ENCODE measurements at places on chromosomes 7 and 10.

GRCh38 chr7:25666671-25667060 lies 438.4 kb upstream of the NPVF start:
- DNase-seq, result no peak

GRCh38 chr10:8534096-8534495 lies 479.6 kb downstream of the GATA3 start:
- DNase-seq, result peak; percentile 20

- peak; percentile 26 for DNase-seq
Measured at GRCh38 chr7:122688400-122688998, 10.4 kb downstream of the RNF133 start.

GRCh38 chr7:1987084-1987535 lies 245.6 kb downstream of the MAD1L1 start:
- DNase-seq, result no peak

DNA sequence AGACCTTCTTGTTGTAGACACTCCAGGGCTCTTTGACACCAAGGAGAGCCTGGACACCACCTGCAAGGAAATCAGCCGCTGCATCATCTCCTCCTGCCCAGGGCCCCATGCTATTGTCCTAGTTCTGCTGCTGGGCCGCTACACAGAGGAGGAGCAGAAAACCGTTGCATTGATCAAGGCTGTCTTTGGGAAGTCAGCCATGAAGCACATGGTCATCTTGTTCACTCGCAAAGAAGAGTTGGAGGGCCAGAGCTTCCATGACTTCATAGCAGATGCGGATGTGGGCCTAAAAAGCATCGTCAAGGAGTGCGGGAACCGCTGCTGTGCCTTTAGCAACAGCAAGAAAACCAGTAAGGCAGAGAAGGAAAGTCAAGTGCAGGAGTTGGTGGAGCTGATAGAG lies 5.5 kb downstream of the GIMAP7 start:
- DNase-seq, result no peak

DNA sequence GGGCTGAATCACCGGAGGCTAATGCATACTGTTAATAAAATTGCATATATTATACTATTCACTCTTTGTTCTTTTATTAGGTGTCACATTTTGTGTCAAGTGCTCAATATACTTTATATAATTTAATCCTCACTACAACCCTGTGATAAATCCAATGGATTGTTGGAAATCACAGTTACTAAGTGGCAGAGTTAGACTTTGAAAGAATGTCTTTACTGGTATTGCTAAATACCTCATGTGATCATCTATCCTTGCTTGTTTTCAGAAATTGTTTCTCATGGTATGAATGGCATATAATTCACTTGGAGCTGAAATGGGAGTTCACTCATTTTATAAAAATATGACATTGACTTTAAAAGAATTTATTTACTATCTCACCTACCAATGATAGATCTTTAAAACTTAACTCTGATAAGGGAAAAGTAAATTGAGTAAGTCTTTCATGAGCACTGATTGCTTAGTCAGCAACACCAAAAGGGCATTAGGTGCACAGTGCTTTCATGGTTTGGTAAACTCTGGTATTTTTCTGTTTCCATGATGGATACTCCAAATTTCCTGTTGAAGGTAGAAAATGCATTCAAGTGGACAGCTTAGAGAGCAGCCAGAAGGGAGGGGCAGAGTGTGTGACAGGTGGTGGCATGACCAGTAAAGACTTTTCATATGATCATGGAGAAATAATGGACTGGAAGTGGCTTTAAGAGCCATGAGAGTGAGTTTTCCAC lies 22.6 kb downstream of the ENKUR start:
- DNase-seq, result no peak

- no peak for DNase-seq
Measured at GRCh38 chr7:156832195-156832877, 60.6 kb downstream of the LMBR1 start.

- DNase-seq, result no peak
Measured at GRCh38 chr10:122255509-122256301, 15.4 kb upstream of the BTBD16 start.

- no peak for DNase-seq
Measured at GRCh38 chr10:50480054-50481007, 143.4 kb downstream of the SGMS1 start.

GRCh38 chr10:105793071-105793470 lies 1152.0 kb downstream of the SORCS3 start:
- DNase-seq, result no peak

GRCh38 chr10:71074176-71074755 lies 138.1 kb upstream of the UNC5B start:
- DNase-seq, result no peak

- no peak for DNase-seq
Measured at GRCh38 chr10:106175760-106176377, 988.6 kb downstream of the SORCS1 start.
